NCI-H1048 (cell line): ENCODE measurements at places on chromosomes 12 and 14.

DNA sequence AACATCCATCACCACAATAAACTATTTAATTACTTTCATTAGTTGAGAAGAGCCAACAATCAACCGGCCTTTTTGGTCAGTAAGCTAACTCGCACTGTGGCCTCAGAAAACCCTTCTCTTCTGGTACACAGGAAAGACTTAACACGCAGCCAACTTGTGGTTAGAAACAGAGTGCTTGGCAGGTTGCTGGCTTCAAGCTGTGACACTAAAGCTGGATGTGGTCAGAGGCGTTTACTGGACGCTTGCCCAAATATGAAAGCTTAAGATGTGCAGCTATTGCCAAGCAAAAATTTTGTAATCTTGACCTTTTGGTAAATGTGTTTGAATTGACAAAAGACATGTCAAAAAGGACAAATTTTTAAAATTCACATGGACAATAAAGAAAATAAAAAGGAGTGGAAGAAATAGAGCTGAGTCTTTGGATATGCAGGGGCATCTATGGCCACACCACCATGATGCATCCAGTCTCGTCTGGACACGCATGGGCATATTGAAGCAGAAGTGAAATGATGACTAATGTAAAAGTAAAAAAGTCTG, 2.6 kb upstream of the KLRK1 start:
- DNase-seq = no peak

DNA sequence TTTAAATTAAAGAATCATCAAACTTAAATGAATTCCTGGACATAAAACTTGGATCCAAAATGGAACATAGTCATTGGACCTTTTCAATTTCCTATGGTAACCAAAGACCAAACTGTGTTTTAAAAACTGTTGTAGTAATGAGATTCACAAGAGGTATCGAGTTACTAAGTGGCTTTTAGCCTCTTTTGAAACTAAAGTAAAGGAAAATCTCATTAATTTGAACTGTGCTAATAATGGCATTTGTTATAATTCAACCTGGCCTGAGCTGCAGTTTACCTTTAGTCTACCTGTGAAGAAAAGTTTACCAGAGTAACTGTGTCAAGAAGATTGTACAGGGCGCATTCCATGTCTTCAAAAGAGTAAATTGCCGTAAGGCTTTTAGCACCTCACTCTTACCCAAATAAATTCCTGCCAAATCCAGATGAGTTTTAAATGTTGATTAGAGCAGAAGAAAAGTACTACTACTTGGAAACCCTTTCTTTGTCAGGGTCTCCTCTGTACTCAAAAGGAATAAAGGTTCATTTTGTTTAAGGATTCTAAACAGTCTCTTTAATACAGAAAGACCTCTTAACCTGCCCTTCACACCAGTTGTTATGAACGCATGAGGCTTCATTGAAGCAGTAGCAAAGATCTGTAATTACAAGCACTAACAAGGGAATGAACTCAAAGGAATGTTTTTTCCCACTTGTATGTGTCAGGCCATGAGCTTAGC, 17.1 kb upstream of the MED13L start:
- no peak for DNase-seq

DNA sequence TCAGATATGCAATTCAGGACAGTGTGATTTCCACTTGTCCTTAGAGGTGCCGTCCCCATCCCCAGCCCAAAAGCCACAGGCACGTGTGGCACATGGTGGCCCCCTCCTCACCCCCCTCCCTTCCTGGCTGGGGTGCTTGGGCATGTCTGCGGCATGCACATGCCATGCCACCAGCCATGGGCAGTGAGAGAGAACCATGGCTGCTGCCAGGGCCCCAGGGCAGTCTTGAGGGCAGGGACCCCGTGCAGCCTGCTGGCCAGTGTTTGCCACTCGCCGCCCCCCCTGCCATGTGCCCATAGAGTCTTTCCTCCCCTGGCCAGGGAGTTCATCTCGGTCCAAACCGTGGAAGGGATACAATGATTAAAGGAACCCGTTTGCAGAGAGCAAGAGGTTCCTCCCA, 41.5 kb downstream of the TNFAIP2 start:
- DNase-seq = no peak

GRCh38 chr12:19704966-19705365, 265.7 kb downstream of the AEBP2 start:
- DNase-seq = no peak

DNA sequence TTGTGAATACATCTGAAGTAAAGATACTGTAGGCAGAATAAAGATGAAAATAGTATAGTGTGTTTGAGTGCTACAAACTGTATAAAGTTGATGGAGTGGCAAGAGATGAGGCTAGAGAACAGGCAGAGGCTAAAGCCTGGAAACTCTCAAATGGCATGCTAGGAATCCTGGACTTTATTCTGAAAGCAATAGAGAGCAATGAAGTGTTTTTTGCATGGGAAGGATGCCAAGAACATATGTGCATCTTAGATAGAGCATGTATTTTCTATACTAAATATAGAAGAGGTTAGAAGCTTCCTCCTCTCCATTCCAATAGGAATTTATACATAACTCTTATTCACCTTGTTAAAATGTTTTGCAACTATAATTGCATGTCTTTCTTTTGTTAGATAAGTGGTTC, 86.3 kb upstream of the TMTC2 start:
- DNase-seq = no peak

DNA sequence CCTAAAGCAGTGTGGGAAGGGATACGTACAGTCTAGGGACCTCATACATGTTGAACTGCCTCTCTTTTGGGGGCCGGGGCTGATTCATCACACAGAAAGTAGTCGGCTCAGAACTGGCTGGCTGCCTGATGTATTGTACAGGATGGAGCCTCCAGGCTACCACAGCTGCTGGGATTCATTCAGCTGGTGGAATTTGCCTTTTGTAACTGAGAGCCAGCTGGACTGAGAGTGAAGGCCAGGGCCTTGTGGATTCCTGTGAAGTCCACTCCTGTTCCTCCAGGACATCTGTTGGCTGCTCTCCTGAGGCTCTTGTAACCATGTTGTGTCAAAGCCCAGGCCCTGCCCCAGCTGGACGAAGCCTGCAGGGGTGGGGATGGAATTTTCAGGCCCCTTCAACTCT, 116.3 kb upstream of the PRICKLE1 start:
- no peak for DNase-seq

DNA sequence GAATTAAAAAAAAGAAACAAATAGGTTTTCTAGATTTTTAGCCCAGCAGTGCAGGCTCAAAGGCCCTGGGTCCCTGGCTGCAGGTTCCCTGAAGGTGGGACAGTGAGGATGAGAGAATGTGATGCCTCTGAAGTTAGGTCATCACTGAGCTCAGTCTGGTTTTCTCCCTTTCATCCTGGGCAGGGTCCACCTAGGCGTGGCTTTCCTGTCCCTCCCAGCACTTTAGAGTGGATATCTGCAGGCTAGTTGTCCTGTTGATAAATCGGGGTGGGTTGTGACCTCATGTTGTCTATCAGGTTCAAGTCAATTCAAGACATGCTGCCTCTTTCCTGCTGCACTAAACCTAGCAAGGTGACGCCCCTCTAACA, 60.9 kb downstream of the MAP1LC3B2 start:
- no peak for DNase-seq

GRCh38 chr14:30949651-30950050, 75.3 kb downstream of the COCH start:
- no peak for DNase-seq

DNA sequence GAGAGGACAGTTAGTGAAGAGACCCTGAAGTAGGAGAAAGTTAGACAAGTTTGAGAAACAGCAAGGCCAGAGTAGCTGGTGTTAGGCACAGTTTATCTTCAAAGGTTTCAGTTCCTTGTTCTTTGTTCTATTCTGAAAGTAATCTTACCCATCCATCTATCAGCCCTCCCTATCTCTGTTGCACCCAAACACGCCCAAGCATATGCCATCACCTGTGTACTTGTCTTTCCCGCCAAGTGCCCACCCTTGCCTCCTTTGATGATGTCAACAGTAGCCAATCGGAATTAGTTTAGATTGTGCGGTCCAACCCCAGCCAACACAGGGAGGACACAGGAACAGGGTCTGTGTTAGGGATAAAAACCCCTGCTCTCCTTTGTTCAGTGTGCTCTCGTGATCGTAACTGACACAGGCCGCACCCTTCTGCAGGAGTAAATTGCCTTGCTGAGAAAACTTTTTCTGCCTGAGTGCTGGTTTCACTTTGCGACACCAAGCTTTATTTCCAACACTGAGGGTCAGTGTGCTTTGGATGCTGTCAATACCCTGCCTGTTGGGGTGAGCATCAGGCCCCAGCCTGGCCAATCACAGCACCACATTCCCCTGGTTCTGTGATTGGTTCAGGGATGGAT, 4.7 kb upstream of the TMEM229B start:
- DNase-seq = no peak

GRCh38 chr14:54330876-54331275, 65.9 kb upstream of the CDKN3 start:
- no peak for DNase-seq

GRCh38 chr12:20486233-20486632, 117.9 kb downstream of the PDE3A start:
- DNase-seq = no peak

- no peak for DNase-seq
Observed at GRCh38 chr14:71668186-71668912, 263.9 kb upstream of the RGS6 start.

GRCh38 chr12:41917938-41918341, 226.7 kb downstream of the GXYLT1 start:
- DNase-seq = no peak

- DNase-seq = no peak
Observed at GRCh38 chr12:27578689-27579372, 54.8 kb downstream of the PPFIBP1 start.

DNA sequence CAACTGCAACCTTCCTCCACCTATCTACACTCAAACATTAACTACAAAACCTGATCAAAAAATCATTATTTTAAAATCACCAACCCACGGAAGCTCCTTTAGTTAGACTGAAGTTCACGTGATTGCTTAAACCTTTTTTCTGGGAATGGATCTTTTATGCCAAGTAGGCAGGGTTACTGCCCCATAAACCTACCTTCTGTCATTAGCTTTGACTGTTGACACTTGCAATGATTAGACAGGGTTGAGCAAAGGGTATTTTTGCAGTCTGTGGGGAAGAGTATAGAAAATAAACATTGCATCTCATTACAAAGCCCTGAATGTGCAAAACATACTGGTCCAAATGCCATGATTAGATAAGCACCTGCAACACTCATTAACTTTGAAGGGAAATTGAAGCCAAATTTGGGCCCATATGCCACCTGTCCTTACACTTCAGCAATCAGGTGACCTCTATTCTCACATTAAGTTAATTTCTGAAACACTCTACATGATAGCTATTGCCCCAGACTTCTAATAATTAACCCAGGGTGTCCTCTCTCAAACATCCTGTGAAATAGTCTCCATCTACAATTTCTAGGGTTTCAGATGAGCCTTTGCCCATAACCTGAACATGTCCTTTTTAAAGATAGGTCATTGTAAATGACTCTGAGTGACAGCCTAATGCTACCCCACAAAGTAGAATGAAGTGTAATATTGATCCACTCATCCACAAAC, 156.0 kb upstream of the PLEKHG7 start:
- DNase-seq = no peak

- DNase-seq = peak; percentile 51
Observed at GRCh38 chr14:85634205-85634604, 104.3 kb downstream of the FLRT2 start.

- no peak for DNase-seq
Observed at GRCh38 chr14:97319691-97320090, 522.5 kb downstream of the VRK1 start.

- no peak for DNase-seq
Observed at GRCh38 chr12:92690601-92691000, 12.2 kb upstream of the PLEKHG7 start.

- DNase-seq = no peak
Observed at GRCh38 chr12:68279227-68280054, 26.0 kb upstream of the IL22 start.

DNA sequence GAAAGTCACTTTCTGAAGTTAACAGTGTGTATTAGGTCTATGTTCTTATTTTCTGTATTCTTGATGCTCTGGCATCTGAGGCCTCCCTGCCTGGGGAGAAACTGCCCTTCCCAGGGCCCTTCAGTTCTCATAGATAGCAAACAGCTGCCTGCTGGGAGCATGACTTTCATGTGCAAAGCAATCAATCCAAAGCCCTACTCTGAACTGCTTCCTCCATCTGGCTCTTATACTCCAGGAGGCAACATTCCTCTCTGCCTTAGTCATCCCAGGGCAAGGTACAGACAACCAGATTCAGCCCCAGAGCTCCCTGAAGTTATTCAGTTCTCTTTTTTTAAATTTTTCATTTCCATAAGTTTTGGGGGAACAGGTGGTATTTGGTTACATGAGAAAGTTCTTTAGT, 41.7 kb upstream of the RIN3 start:
- DNase-seq = no peak

DNA sequence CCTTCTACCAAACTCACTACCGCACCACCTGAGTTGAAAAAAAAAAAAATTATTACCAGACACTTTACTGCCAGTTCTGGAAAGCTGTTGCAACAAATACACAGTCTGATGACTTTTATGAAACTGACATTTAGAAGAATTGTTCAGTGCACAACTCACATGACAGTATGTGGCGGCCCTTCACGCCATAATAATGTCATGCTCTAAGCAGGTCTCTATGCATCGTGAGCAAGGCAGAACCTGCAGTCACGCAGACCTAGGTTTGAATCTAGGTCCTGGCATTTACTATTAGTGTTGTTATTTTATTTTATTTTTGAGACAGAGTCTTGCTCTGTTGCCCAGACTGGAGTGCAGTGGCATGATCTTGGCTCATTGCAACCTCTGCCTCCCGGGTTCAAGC, 8.1 kb downstream of the MYL2 start:
- DNase-seq = no peak

GRCh38 chr12:122238861-122239260, 13.0 kb upstream of the DIABLO start:
- no peak for DNase-seq

GRCh38 chr14:39974036-39974435, 541.8 kb upstream of the FBXO33 start:
- DNase-seq = no peak

DNA sequence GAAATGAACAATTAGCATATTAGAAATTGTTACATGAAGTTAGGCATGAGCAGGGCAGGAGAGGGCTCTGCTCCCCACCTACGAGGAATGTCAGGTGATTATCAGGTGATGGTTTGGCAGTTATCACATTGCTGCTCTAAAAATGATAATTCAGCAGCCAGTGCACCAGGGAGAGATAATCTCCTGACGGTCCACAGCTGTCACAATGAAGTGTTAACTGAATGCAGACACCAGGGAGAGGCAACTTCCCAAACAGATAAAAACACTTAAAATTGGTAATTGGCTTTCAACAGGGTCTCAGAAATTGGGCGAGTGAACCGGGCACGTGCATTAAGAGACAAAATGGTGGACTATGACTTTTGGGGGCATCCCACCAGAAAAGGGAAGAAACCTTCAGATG, 176.0 kb downstream of the GRIP1 start:
- no peak for DNase-seq
